ENCODE measurements at places on chromosomes 11 and 22.

DNA sequence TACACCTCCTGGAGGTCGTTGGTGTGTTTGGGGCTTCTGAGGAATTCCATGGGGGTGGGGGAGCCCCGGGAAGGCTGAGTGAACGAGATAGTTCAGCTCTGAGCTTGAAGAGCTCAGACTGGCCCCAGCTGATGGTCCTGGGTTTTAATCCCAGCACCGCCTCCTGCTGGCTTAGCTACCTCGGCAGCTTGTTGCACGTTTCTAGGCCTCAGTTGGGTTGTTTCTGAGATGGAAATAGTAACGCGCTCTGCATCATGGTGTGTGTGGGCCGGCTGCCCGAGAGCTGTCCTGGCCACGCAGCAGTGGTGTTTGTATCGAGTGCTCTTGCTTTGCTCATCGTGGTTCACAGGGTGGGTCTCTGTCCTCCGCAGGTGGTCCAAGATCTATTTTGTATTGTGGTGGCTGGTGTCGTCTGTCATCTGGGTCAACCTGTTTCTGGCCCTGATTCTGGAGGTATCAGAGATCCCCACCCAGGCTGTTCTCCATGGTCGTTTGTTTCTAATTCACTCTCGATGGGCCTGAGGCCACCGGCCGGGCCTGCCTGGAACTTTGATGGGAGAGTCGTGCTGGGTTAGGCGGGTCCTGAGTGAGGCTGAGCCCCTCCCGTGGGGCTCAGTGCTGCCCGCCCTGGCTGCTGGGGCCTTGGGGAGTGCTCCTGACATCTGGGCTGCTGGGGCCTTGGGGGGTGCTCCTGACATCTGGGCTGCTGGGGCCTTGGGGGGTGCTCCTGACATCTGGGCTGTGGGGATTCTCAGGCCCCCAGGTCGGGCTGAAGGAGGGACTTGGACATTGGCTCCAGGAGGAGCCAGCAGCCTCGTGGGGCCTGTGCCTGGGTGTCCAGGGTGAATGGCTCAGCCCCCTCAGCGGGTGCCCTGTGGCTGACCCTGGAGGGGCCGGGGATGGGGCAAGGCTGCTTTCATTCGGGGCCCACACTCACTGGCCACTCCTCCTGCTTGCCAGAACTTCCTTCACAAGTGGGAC lies 37.7 kb downstream of the TPCN2 start:
- peak; percentile 11 for DNase-seq

- no peak for DNase-seq
Measured at GRCh38 chr22:30474683-30475424, 3.0 kb upstream of the SEC14L3 start.

DNA sequence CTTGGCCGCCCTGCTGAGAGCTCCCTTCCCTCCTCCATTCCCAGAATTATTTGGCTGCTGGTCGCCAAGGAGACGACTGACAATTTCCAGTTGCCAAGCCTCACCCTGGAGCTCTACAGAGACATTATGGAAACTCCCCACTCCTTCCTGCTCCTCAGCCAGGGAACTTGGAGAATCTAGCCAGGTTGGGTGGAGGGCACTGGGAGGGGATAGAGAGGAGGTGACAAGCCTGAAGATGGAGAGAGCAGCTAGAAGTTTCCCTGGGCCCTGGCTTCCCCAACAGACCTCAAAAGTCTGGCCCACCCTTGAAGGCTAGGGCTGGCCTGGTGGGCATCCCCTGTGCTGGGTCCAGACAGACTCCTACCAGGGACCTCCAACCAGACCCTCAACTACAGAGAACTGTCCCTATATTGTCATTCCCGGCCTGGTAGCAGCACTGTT lies 6.7 kb upstream of the VSIG10L2 start:
- DNase-seq, result no peak

GRCh38 chr11:44498089-44498871 lies 67.2 kb upstream of the CD82 start:
- no peak for DNase-seq

DNA sequence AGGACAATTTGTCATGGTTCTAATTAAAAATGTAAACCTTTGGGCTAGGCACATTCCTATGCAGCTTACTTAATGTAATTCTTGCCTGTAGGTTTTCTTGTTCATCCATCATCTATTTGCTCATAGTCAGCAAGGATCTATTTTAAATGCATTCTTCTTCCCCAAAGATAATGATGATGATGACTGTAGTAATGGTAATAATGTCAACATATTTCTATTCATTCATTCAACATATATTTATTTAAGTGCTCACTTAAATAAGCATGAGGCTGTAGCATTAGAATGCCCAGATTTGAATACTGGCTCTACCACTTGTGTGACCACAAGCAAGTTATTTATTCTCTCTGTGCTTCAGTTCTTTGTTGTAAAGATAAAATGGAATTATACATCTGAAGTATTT lies 169.6 kb upstream of the SYN3 start:
- DNase-seq, result peak; percentile 46

GRCh38 chr22:25172153-25172552 lies 27.5 kb upstream of the CRYBB3 start:
- no peak for DNase-seq

- peak; percentile 95 for DNase-seq
Measured at GRCh38 chr22:46069521-46070214, 80.7 kb upstream of the PPARA start.

- DNase-seq, result peak; percentile 53
Measured at GRCh38 chr11:44766972-44767278, 40.2 kb downstream of the TSPAN18 start.

GRCh38 chr11:11290354-11290753 lies 62.7 kb downstream of the CSNK2A3 start:
- DNase-seq, result no peak

DNA sequence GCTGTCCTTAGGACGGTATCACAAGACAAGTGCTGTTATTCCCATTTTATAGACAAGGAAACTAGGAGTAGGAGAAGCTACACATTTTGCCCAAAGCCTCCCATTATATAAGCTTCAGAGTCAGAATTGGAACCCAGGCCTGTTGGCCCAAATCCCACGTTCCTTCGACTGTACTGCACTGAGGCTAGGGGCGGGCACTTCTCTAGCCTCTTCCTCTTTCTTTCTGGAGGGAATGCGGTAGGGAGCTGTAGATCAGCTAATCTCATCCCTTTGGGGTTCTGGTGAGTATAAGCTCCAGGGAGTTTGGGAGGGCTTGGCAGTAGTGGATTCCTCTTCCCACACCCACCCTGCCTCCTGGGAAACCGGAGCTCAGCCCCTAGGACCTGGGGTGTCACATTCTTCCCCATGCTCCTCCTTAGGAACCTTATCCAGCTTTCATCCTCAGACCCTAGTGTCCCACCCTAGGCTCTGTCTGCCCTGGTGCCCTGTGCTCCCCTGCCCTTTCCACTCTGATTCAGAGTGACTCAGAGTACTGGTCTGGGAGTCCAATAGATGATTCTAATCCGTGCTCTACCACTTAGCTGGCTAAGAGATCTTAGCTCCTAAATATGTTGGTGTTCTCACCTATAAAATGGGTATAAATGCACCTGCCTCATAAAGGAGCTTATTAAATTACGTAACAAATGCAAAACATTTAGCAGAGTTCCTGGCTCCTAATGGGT lies 29.3 kb downstream of the PHLDB1 start:
- no peak for DNase-seq

GRCh38 chr11:63682066-63683021 lies 1.0 kb downstream of the RTN3 start:
- DNase-seq, result peak; percentile 16

DNA sequence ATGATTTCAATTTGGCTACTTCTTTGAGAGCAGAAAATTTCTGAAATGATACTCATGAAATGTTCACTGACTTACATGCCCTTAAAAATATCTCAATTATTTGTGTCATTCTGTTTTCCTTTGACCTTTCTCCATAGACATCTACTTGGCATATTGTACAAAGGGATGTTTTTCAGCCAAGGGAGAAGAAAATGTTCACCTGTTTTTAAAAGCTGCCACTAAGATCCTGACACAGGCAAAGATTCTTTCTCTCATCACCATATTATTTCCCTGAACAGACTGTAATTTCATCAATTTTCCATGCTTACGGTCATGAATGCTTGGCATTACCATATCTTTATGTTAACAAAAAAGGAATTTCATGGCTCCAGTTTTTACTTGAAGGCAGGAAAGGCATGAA lies 67.4 kb upstream of the DBX1 start:
- DNase-seq, result no peak

DNA sequence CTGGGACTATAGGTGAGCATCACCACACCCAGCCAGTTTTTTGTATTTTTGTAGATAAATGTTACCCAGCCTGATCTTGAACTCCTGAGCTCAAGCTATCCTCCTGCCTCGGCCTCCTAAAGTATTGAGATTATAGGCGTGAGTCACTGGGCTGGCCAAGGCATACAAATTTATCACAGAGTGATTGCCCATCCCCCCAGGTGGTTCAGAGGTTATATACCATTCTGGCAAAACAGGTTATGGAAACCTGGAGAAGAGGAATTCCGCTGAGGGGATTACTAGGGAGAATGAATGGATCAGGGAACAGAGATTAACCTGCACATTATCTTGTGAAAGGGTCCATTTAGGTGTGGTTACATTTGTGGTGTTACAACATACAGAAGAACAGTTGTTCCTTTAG lies 8.1 kb downstream of the ATG13 start:
- DNase-seq, result no peak

GRCh38 chr22:37824674-37825641 lies 1.8 kb downstream of the GALR3 start:
- peak; percentile 29 for DNase-seq

- DNase-seq, result no peak
Measured at GRCh38 chr22:43533156-43533530, 121.3 kb downstream of the MPPED1 start.

DNA sequence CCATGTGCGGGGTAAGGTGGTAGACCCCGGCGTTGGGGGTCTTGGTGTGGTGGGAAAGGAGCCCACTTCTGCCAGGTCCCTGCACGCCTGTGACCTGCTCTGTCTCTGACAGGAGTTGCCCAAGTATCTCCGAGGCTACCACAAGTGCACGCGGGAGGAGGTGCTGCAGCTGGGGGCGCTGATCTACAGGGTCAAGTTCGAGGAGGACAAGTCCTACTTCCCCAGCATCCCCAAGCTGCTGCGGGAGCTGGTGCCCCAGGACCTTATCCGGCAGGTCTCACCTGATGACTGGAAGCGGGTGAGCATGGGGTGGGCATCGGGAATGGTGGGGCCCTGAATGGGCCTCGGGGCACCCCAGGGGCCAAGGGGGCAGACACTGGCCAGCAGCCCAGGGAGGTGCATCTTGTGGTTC lies 83.0 kb downstream of the MYO7A start:
- DNase-seq, result no peak

DNA sequence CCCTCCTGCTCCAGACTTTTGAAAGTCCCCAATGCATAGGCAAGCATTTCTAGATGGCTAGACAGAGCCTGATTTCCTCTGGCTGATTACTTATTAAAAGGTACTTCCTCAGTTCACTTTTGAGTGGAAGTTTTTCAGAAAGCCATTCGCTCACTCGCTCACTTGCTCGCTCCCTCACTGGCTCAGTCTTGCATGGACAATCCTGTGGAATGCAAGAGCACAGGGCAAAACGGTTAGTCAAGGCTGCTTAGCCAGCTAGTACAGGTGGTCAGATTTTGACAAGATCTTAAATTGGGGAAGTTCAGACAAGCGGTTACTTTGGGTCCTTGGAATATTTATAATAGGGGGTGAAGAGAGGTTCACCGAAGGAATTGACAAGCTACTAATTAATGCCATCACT lies 101.0 kb downstream of the ARL14EP start:
- no peak for DNase-seq

DNA sequence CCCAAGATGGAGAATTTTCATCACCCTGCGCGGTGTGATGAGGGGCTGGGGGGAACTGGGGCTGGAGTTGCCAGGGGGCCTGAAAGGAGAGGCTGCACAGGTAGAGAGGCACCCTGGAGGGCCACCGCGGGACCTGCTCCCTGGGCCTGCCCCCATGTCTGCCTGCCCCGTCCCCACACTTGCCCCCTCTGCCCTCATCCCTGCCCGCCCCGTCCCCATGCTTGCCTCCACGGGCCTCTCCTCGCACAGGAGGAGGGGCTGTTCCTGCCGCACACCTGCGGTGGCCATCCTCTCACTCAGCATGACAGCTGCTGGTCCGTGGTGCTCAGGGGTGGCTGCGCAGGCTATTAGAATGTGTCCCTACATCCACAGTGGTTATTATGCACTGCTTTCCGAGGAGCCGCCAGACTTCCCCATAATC lies 43.5 kb downstream of the LINC01488 start:
- DNase-seq, result no peak

DNA sequence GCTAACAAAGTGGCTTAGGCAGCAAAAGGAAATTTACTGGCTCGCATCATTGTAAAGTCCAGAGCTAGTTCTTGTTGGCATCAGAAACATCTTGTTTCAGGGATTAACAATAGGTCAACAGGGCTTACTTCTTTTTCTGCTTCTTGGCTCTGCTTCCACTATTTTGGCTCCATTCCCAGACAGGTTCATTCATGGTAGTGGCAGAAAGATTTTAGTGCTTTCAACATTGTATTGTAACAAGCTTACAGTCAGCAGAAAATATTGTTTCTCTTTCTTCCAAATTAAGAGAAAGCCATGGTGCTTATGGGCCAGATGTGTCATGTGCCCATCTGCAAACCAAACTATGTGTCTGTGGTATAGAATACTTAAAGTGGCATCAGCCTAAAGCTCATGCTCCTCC lies 315.6 kb downstream of the RAB38 start:
- DNase-seq, result no peak

DNA sequence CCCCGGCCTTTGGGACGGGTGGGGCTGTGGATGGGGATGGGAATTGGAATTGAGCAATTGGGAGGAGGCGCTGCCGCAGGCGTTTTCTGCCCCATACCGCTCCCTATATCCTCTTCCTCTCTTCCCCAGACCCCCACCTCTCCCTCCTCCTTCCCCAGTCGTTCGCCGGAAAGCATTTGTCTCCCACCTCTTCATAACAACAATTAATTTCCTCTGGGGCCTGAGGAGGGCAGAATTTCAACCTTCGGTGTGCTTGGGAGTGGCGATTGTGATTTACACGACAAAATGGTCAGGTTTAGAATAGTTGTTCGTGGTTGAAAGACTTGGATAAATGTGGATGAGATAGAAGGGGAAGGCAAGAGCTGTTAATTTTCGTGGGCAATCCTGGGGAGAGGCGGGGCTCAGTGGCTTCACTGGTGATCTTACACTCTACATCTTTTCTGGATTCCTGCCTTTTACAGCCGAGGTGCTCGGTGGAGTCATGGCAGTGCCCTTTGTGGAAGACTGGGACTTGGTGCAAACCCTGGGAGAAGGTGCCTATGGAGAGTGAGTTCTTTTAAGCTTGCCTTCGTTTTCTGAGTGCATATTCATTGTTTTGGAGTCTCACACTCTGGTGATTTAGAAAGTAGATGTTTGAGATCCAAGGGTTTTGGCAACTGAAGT lies 1.5 kb downstream of the CHEK1 start:
- DNase-seq, result peak; percentile 94

DNA sequence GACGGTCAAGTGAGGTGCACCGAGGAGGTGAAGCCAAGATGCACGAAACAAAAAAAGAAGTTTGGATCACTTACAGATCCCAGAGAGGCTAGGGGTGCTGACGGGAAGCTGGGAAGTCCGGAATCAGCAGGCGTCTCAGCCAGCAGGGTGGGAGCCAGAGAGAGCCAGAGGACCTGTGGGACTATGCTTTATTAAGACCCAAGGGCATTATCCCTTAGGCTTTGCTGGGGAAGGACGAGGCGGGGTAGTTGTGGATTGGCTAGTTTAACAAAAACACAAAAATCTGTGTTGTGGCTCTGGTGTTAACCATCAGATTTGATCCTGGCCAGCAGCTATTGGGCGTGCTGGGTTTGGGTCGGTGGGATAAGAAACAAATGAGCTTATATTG lies 427.1 kb downstream of the DYNC2H1 start:
- no peak for DNase-seq
